ENCODE measurements at places on chromosomes 3 and 15. TPM values are rescaled to one million over a fixed set of nuclear protein-coding genes. Genes with fewer than 3 reads are reported as not detected.

DNA sequence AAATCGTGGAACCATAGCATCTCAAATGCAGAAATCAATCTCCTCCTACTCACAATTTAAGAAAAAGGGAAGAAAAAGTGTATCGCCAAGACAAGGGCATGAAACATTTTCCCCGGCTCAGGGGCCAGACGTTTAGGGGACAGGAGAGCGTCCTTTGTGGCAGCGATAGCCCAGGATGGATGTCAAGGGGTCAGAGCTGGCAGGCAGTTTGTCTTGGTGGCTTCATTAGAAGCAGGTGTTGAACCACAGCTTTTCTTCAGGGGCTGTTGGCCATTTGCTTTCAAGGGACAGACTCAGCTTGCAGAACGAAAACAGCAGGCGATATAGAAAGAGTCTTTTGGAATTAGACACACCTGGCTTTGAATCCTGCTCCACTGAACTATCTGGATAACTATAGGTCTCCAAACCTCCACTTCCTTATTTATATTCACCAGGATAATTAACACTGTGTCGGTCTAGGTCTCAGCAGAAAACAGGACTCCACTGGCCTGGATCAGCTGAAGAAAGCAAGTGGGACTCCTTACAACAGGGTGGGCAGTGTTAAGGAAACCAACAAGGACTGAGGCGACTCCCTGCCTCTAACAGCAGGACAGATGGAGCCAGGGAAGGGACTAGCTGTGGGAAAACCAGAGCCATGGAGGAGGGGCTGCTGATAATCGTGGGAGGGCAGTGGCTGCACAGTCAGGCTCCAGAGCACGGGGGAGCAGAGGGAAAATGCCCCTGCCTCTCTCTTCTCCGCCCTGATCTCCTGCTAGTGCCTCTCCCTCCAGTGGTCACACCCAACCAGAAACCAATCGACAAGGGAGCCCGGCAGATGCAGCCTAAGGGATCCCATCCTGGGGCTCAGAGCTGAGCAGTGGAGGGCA lies 123.6 kb downstream of the LIPC start:
- DNase-seq, result no peak
- H3K27me3 ChIP-seq, result no peaks in the 10 kb centered on the region
- H3K4me1 ChIP-seq, result no peaks in the 10 kb centered on the region
- no peak overlapping the region for H3K27ac ChIP-seq
- H3K4me3 ChIP-seq, result no peak overlapping the region

DNA sequence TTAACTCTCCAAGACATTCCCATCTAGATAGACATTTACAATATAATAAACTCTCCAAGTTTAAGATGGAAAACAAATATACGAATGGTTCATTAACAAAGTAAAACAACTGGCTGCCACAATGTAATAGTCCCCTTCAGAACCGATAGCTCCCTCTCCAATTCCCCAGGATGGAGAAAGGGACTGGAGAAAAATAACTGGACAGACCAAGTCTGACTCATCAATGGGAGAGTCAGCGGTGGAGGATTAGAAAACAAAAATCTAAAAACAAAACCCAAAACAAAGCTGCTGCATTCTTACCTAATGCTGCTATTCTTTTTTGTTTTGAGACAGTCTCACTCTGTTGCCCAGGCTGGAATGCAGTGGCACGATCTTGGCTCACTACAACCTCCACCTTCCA lies 468.1 kb downstream of the SHQ1 start:
- DNase-seq, result no peak
- no peak overlapping the region for H3K4me3 ChIP-seq
- H3K36me3 ChIP-seq, result no peaks in the 10 kb centered on the region
- no peaks in the 10 kb centered on the region for H3K4me1 ChIP-seq

GRCh38 chr3:15903759-15904720 lies 106.3 kb upstream of the ANKRD28 start:
- H3K27ac ChIP-seq, result no peak overlapping the region
- H3K27me3 ChIP-seq, result no peaks in the 10 kb centered on the region
- H3K36me3 ChIP-seq, result no peaks in the 10 kb centered on the region

The RTP2 gene
- total RNA-seq, result not detected

The BNIP2 gene
- 56.1 TPM for total RNA-seq

All from colonic mucosa (tissue), 4 donors.